ENCODE measurements at places on chromosomes 1 and 21.

DNA sequence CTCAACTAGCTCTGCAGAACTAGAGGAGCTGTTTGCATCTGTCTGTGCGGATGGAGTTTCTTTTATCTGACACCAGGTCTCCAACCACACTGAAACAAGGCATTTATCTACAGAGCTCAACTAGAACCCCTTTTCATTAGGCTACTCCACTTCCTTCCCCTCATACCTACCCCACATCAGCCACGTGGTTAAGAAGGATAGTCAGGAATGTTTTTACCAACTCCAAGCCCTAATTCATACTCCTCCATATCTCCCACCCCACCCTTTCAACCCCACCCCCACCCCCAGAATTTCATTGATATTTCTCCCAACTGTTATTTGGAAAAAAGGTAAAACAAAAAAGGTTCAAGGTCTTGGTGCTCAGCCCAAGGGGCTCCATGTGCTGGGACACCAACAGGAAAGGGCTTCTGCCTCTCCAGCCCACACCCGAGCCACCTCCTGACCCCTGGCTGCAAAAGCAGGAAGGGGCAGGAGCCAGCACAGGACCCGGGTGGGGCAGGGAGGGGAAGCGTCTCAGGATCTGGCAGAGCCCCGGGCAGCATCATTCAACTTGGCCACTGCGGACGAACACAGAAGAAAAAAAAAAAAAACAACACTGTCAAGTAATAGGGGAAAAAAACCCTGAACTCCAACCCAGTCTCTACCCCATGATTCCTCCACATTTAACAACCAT, 7.0 kb downstream of the ENSA start:
- DNase-seq = no peak

GRCh38 chr1:157181790-157182189, 43.6 kb upstream of the ETV3 start:
- no peak for DNase-seq

- DNase-seq = no peak
These were observed 8.3 kb downstream of the NFYC start for GRCh38 chr1:40699787-40700186.

DNA sequence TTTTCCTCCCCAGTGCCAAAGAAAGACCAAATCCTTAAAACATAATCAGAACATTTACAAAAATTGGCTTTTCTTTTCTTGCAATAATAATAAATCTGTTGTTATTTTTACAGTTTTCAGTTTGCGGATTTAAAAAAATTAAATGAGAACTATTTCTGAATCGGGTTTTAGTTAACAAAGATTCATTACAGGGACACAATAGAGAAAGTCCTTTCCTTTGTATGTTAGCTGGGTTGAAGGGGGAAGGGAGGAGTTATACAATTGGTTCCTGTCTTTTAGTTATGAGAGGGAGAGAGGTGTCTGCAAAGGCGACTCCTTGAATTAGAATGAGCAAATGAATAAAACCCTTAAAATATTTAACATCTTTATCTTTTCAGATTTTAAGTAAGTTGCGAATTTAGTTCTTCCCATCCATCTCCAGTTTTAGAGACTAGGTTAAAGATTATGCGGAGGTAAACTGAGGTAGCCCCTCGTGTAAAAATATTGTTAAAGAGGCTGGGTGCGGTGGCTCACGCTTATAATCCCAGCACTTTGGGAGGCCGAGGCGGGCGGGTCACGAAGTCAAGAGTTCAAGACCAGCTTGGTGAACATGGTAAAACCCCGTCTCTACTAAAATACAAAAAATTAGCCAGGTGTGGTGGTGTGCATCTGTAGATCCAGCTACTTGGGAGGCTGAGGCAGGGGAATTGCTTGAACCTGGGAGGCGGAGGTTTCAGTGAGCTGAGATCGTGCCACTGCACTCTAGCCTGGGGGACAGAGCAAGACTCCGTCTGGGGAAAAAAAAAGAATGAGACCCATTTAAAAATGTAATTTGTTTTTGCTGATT, 3.9 kb downstream of the SPEN start:
- DNase-seq = no peak

- no peak for DNase-seq
These were observed 1.3 kb downstream of the SCYL3 start for GRCh38 chr1:169892176-169892926.

DNA sequence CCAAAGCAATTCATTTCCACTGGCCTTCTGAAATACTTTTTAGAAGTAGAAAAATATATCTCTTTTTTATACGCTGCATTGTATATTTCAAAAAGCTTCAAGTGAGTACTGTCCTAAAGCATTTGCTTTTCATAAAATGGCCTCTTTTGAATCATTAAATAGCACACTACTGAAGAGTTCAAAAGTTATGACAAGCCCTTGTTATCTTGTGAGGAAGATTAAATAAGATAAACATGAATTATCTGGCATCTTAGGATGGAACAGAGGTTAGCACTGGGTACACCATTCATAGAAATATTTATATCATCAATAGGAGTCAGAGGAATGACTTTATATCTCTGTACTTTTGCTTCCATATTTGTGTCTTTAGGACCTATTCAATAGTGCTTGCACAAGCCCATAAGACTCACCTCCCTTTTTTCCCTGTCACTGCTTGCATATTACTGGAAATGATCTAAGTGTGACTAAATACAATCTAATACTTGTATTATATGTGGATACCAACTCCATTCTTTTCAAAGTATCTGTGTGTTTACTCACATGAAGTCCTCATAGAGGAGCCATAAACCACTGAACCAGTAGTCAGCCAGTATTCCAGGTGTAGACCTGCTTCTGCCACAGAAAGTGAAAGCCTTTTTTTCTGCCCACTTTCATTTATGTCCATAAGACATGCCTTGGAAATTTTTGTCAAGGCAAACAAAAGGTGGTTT, 274.2 kb upstream of the C1orf105 start:
- DNase-seq = no peak

GRCh38 chr1:3065797-3066196, 3.2 kb upstream of the PRDM16 start:
- no peak for DNase-seq

GRCh38 chr1:219990782-219991510, 55.4 kb downstream of the EPRS1 start:
- DNase-seq = peak; percentile 42

DNA sequence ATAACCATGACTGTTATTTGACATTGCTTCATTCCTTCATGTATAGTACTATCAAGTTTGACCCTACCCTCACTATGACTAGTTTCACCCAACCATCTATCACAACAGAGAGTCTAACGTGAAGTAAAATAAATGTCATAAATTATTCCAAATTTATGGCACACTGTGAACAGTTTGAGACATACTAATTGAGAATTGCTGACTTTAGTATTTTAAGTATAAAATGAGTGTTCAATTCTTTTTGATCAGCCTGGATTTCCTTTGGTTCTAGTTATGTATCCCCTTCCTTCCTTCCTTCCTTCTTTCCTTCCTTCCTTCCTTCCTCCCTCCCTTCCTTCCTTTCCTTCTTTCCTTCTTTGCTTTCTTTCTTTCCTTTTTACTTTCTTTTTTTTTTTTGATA, 14.5 kb downstream of the CR1 start:
- no peak for DNase-seq

- DNase-seq = no peak
These were observed 8.1 kb downstream of the PSRC1 start for GRCh38 chr1:109274533-109275476.

DNA sequence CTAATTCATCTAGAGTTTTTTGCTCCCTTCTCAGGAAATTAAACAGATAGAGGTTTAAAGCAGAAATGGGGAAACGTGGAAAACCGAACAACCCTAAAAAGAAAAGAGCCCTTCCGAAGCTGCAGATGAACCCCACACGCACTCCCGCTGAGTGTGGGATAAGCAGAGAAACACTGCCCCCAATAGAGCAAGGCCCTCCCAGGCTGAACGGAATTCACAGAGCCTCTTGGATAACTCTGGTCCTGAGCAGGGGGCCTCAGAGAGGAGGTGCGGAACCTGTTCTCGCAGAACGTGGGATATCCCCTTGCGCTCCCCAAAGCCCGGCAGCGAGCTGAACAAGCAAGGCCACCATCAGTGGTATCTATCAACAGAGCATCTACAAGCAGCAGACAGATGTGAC, 44.9 kb downstream of the SSBP3 start:
- no peak for DNase-seq

DNA sequence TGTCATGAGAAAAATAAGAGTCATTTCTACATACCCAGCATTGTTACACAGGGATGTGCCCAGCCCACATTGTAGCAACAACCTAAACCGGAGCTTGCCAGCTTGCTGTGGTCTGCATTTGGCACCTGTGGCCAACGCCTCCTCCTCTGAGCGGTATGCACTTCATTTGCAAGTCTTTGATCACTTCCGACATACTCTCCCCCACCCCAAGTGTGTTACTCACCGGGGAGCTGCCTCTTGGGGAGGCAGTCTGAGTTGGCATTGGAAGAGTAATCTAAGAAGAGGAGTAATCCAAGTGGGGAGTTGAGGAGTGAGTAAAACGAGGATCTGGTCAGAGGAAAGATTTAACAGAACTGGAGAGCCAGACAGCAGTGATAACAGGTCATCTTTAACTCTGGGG, 3.8 kb downstream of the BCL9 start:
- DNase-seq = no peak

GRCh38 chr1:222618880-222619596, 1.1 kb downstream of the MIA3 start:
- peak; percentile 37 for DNase-seq

DNA sequence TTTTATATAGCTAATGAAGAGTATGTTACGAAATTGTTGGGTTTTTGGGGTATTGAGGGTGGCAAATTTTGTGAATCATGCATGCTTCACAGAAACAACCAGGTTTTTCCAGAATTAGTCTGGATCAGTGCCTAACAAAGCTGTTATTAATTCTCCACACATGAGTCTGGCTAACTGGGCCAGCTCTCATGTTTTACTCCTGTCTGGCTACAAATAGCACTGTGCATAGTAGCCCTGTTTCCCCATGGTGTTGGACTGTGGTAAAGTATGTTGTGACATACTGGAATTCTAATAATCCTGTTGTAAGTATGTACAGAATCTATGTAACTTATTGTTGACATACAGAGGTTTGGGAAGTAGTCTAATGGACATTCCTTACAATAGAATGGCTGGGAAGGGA, 35.8 kb downstream of the S100B start:
- DNase-seq = no peak

- peak; percentile 35 for DNase-seq
These were observed 55.5 kb downstream of the FOXO6 start for GRCh38 chr1:41416552-41417334.

DNA sequence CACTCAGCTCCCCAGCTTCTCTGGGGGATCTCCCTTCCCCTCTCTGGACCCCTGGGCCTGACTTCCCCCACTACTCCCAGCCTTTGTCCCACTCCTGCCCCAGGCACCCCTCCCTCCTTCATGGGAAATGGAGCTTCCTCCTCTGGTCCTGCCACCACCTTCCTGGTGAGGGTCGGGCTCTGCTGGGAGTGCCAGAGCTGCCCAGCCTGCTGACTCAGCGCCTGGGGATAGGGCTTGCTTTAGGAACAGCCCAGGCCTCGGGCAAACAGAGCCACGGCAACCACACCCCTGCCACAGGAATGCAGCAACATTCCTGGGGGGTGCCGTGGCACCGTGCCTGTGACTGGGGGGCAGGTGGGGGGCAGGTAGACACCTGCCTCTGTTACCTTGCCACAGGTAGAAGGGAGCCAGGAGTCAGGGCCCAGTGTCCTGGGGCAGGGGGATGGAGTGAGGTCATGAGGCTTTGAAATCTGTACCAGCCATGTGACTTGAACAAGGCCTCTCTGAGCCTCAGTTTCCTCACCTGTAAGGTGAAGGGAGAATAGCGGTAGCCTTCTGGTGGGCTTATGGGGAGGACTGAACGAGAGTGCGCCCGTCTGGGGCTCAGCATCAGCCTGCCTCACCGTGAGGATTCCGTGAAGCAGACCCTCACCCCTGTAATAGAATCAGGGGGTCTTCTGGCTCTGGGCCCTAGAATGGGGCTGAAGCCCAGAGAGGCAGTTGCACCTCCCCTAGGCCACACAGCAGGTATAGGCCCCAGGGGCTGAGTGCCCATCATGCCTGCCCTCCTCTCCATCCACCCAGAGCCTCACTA, 17.8 kb upstream of the EPHA2 start:
- no peak for DNase-seq

DNA sequence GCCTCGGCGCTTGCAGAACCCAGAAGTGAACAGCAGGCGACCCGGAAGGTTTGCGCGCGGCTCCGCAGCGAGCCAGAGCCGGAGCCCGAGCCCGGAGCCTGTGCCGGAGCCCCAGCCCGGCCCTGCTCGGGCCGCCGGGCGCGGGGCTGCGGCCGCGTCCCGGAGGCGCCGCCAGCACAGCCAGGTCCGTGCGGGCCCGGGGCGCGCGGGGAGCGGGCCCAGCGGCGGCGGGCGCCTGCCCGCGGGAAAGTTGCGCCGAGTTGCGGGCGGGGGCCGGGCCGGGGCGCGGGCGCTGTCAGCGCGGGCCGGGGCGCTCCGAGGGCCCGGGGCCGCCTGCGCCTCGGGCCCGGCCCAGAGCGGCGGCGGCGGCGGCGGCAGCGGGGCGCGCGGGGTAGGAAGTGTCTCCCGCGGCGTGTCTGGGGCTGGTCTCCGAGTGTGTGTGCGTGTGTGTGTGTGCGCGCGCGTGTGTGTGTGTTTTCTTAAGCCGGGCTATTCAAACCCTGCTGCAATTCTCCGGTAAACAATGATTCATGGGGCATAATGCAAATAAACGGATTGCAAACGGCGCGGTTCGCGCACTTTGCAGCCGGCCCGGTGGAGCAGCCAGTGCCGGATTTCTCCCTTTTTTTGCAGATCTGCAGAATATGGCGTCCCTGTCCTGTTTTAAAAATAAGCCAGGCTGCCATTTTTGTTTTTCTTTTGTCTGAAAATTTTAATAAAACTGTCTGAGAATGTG, at the start of gene ZNF362:
Gene ZNF362, plus strand, starts transcription at position 22 of the 736 bp plus-strand sequence. CDS start 14,083 bp downstream, outside the sequence.
- DNase-seq = peak; percentile 47

- DNase-seq = no peak
These were observed 12.7 kb downstream of the MEF2D start for GRCh38 chr1:156487862-156488261.

DNA sequence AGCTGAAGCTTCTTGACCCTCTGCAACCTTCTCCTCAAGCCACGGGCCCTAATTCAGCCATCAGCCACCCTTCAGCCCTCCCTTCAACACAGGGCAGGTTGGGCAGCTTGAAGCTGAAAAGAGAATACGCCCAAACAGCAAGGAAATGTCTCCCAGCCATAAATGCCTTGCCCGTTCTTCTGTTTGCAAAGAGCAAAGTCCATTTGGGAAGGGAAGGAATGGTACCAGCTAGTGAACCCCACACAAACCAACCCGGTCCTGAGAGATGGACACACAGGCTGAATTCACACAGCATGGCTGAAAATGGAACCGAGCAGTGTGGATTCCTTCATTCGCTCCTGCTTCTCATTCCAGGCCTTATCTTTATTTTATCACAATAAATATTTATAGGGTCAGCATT, 11.5 kb downstream of the PLEKHA6 start:
- no peak for DNase-seq

DNA sequence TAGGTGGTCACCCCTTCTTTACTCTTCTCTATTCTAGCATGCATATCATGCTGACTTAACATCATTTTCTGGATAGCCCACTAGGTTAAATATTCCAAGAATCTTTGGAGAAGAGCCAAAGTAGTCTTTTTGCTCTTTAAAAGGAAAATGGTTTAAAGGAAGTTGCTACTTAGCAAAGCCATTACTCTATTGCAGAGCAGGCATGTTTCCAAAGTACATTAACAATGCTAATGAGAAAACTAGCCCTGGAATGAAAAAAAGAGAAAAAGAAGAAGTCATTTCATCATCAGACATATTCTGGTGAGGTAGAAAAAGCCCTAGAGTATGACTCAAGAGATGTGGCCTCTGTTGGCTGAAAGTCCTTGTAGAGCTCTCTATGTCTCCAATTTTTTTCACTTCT, 74.0 kb downstream of the NUF2 start:
- DNase-seq = no peak

GRCh38 chr1:61160526-61160925, 78.2 kb downstream of the NFIA start:
- DNase-seq = no peak

GRCh38 chr1:76949503-76949902, 82.2 kb downstream of the ST6GALNAC5 start:
- DNase-seq = no peak

Data from NCI-H1105 treated with DMSO at 0.1 percent for 48 hours (cell line).